Astrocyte (in vitro differentiated cells and primary cell): ENCODE measurements at places on chromosomes 1 and 21.

DNA sequence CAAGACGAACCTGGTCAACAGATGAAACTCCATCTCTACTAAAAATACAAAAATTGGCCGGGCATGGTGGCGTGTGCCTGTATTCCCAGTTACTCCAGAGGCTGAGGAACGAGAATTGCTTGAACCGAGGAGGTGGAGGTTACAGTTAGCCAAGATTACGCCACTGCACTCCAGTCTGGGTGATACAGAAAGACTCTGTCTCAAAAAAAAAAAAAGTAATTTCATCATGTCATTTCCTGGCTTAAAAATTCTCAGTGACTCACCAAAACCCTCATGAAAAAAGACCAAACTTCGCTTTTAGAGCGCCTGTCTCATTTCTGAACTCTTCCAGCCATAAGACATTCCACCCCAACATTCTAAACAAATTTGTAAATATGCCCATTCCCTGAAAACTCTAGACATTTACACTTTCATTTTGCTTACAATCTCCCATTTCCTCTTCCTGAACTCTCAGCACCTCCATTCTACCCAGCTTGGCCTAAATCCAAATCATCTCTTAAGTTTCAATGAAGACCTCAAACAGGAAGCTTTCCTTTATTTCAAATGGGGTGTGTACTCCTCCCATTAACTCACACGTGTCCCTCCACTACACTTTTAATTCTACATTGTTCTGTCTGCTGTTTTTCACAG is 50.5 kb upstream of the PRRC2C start:
- DNase-seq, result peak; percentile 91

DNA sequence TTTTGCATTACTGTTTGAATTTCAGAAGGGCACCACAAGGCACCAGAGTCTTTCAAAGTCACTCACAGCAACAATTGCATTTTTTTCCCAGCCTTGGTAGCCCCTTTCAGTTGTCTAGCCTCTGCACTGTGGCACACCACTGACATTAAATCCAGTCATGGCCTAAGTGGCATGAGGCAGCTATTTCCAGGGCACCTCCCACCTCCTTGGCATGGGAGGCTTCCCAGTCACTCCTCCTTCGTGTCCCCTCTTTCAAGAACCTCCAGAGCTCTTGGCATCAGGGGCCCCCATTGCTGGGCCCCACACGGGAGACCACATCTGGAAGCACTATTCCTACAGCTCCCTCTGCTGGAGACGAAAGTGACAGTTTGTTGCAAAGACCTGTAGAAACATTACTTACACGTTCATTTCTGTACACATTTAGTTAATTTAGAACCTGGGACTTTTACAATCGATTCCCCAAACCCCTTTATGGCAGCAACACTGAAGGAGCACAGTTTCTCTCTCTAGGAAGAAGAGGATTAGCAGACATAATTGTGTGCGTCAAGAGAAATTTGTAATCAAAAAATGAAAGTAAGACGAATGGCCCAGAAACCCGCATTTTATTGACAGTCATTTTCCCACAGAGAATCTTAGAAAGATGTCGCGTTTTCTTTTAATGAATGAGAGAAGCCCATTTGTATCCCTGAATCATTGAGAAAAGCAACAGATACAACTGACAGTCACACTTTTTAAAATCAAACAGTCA is 5.7 kb upstream of the CHD5 start:
- DNase-seq, result no peak

DNA sequence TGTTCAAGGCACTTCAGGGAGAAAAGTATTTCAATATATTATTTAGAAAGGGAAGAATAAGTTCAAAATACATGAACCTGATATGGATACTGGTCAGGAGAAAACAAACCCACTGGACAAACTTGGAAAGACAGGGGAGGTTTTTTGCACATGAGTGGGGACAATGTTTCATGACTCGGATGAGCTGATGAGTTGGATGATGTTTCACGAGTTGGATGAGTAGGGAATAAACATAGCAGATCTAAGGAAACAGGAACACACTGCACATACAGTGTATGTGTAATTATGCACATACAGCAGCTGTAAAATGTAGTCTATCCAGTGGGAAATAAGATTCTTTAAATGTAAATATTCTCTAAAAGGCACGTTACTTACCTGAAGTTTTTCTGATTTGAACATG is 682.9 kb upstream of the ADAMTS5 start:
- DNase-seq, result no peak

DNA sequence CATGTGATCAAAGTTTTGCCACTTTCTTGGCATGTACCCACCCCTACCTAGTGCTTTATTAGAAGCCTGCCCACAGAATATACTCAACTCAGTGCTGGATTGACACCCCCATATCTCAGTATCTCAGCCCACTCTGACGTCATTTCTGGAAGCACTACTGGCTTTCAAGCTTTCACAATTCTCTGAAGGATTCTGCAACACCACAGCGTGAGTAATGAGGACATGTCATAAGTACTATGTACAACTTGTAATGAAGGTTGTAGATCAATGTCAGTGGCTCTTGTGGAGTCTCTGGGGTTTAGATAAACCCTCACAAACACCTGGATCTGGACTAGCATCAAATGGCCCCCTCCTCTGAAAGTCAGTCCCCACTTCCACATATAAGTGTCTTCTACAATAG is 57.2 kb downstream of the TNFSF4 start:
- peak; percentile 76 for DNase-seq

GRCh38 chr1:221913351-221913892 is 171.5 kb upstream of the DUSP10 start:
- DNase-seq, result no peak

DNA sequence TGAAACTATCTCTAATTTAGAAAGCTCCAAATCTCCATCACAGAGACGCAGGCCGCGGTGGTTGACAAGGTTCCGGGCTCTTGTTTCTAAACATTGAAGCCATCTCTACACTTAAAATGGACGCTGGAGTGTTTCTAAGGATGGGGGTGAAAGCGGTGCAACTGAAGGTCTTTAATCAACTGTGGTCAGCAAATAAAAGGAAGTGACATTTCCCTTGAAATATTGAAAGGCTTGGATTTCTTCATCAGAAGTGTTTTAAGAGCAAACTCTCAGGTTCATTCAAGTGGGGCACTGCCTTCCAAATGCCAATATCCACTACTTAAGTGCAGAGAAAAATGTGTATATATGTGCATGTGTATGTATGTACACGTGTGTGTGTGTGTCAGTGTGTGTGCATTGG is 117.3 kb downstream of the KAZN start:
- no peak for DNase-seq

DNA sequence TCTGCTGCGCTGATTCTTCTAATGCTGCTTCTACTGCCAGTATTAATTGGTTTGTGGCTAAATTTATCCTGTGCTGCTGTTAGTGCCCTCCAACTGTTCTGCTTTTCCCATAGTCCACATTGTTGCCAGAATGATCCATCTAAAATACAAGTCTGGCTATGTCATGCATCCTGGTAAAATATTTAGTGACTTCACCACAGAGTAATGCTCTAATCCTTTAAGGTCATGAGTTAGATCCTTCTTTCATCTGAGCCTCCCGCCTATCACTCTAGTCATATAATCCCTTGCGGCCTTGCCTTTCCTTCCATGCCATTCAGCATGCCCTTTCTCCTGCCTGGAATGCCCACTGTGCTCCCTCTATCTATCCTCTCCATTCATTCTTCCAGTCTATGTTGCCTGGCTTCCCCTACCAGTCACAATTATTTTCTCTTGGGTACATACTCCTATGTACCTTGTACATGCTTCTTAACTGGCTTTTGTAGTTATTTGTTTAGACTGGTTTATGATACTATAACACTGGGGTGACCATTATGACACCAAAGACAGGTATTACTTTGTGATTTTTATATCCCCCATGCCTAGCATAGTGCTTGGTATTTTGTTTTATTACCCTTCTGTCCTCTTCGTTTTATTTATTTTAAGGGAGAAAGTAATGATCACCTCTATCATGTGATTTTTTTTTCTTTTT is 144.0 kb downstream of the MAGI3 start:
- peak; percentile 93 for DNase-seq

GRCh38 chr1:243942196-243943150 is 92.4 kb upstream of the AKT3 start:
- DNase-seq, result peak; percentile 31

GRCh38 chr1:240005997-240006650 is 85.6 kb upstream of the FMN2 start:
- DNase-seq, result no peak

DNA sequence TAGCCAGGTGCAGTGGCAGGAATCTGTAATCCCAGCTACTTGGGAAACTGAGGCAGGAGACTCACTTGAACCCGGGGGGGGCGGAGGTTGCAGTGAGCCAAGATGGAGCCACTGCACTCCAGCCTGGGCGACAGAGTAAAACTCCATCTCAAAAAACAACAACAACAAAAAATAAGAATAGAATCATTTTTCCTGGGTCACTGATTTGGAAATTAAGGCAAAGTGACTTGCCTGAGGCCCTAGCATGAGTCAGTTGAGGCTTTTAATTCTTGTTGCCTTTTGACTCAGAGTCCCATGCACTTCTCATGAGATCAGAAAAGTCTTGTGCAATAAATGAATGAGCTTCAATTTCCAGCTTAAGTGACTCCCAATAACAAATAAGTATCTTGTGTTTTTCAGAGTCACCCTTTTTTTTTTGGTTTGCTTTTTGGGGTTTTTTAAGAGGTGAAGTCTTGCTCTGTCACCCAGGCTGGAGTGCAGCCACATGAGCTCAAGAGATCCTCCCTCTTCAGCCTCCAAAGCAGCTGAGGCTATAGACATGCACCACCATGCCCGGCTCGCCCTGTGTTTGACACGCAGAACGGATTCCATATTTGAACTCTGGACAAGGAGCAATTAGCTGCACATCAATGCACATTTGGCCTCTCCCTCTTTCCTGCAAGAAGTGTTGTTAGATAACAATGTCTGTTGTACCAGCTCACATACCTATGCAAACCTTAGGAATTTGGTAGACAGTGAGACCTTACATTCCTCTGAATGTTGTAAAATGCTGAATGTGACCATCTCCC is 3.4 kb upstream of the PLEKHM2 start:
- DNase-seq, result peak; percentile 90

GRCh38 chr1:68495968-68496679 is 758 bp downstream of the DEPDC1 start:
- DNase-seq, result no peak

GRCh38 chr1:230381585-230381984 is 44.5 kb downstream of the PGBD5 start:
- DNase-seq, result no peak

DNA sequence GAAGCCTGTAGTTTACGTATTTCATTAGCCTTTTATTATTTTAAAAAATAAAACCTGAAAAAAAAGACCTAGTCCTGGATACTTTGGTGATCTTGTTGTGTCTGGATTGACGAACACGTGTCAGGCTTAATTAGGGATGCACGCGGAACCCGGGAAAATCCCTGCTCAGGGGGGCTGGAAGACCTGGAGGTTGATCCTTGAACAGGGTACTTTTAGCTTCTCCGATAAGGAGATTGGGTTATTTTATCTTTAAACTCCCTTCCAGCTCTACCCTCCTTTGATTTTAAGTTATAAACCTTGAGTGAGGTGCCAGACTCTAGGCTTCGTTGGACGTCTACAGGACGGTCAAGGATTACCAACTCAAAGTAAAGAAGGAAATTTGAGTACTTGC is 552 bp upstream of the ZNF691 start:
- no peak for DNase-seq

DNA sequence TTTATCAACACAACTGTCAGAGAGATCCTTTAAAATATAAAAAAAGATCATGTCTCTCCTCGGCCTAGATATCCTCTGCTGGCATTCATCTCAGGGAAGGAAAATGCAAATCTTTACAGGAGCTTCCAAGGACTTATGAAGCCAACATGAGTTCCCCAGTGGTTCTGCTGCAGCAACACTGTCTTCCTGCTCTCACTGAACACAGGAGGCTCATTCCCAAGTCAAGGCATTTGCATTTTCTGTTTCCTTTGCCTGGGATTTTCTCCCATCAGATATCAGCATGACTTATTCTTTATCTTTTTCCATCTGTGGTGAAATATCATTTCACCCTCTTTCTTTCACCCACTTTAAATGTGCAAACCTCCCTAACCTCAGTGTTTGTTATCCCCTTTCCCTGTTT is 513.8 kb upstream of the ZP4 start:
- peak; percentile 81 for DNase-seq

DNA sequence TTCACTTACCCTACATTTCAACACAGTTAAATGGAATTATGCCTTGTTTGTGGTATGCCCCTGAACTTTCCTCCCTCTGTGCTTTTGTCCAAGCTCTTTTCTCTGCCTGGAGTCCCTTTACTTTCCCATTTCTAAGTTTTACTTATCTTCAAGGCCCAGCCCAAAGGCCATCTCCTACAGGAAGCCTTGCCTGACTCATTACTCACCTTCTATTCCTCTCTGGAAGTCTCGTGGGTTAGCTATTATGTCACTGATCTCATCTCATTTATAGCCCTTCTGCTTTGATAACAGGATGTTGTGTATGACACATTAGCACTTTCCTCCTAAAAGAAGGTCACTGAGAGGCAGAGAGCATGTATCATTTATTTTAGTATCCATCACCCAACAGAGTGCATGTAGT is 78.8 kb upstream of the CD1D start:
- DNase-seq, result peak; percentile 41

DNA sequence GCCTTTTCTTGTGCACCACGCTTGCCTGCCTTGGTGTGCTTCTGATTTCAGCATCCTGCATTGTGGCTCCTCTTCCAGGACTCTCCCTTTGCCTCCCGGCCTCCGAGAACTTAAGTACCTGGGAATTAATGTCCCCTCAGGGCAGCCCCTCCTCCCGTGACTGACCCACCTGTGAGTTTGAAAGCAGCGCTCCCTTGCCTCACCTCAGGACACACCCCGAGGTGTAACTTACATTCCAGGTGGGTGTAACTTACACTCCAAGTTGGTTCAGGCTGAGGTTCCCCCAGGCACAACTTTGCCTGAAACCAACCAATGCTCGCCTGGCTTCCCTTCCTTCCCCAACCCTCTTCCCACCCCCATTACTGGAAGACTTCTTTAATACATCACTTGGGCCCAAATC is 161.4 kb downstream of the KAZN start:
- DNase-seq, result no peak

GRCh38 chr1:185112356-185112755 is 44.4 kb downstream of the TRMT1L start:
- no peak for DNase-seq

DNA sequence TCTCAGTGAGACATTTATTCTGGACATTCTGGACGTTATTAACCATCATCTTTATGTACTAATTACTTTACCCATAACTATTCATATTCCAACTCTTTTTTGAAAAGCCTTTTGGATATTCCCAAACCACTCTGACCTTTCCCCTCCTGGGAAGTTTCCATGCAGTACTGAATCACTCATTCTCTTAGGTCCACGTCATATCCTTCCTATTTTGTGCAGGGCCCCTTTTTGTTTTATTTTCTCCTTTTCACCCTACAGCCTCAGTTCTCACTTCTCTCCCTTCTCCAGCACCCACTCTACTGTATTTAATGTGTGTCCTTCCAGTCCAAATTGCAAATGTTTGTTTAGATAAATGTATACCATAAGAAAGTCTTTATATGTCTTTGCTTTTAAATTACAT is 16.4 kb upstream of the ATP1A1 start:
- no peak for DNase-seq
